Stimulated activated CD8-positive, alpha-beta memory T cell treated with anti-CD3 and anti-CD28 coated beads, Interleukin-15, amount 100 ng/mL, for 4 hours (primary cell): ENCODE measurements at places on chromosomes 7 and 10.
A peak's percentile ranks its signal among the peaks of the same experiment; 100 is the strongest.

DNA sequence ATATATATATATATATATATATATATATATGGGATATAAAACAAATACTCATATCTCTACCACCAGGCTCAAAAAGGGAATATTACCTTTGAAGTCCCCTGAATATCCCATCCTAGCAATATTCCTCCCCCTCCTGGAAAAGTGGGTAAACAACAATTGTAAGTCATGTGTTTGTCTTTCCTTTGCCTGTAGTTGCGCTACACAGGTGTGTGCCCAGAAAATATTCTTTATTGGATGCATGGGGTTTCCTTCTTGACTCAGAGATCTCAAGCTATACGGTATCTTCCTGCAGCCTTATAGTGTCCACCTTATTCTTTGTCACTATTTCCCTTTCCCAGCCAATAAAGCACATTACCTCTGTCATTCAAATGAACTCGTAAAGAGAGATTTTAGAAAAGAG is 54.2 kb downstream of the MET start:
- no peak for DNase-seq

- peak; percentile 28 for DNase-seq
Measured at GRCh38 chr10:119341459-119342301, 134.3 kb downstream of the GRK5 start.

DNA sequence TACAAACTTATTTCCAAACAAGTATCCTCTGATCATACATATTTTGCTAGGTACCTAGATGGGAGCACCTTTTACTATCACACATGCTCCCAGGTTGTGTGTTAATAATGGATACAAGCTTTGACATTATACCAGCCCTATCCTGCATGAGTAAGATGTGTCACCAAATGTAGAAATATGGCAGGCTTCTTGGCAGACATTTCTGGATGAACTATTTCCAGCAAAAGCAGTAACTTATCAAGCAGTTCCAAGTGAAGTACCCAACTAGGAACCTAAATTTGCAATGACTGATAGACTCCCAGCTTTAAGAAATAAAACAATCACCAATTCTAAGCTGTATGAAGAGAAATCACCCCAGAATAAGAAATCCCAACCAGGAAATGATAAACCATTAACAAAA is 103.7 kb upstream of the TMEM72 start:
- DNase-seq = no peak

- DNase-seq = no peak
Measured at GRCh38 chr7:157228864-157229422, 90.2 kb downstream of the UBE3C start.

GRCh38 chr7:5495581-5496375 is 72.1 kb upstream of the TNRC18 start:
- DNase-seq = no peak

GRCh38 chr7:4519819-4520520 is 162.1 kb upstream of the FOXK1 start:
- no peak for DNase-seq

DNA sequence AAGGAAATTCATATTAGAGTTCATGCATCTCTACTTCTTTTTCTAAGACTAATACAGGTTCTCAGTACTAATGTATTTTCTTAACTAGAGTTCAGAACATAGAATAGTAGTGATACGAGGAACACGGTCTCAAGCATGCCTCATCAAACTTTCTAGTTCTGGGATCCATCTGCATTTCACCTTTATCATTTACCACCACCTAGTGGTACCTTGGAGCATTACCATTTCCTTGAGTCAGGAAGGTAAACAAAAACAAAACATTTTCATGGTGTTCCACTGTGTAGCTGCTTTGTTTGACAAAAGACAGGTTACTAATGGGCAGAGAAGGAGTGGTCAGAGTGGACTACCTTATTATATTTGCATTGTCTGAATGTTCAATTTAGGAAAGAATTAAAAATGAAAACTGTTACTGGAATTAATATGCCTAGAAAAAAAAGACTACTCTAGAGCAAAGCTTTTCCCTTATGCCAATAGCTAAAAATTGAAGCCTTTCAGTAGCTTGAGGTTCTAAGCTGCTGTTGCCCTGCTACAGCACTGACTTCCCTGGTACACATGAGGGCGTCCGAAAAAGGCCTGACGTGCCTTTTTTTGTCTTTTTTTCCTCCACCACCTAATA is 44.5 kb downstream of the STARD3NL start:
- DNase-seq = no peak

DNA sequence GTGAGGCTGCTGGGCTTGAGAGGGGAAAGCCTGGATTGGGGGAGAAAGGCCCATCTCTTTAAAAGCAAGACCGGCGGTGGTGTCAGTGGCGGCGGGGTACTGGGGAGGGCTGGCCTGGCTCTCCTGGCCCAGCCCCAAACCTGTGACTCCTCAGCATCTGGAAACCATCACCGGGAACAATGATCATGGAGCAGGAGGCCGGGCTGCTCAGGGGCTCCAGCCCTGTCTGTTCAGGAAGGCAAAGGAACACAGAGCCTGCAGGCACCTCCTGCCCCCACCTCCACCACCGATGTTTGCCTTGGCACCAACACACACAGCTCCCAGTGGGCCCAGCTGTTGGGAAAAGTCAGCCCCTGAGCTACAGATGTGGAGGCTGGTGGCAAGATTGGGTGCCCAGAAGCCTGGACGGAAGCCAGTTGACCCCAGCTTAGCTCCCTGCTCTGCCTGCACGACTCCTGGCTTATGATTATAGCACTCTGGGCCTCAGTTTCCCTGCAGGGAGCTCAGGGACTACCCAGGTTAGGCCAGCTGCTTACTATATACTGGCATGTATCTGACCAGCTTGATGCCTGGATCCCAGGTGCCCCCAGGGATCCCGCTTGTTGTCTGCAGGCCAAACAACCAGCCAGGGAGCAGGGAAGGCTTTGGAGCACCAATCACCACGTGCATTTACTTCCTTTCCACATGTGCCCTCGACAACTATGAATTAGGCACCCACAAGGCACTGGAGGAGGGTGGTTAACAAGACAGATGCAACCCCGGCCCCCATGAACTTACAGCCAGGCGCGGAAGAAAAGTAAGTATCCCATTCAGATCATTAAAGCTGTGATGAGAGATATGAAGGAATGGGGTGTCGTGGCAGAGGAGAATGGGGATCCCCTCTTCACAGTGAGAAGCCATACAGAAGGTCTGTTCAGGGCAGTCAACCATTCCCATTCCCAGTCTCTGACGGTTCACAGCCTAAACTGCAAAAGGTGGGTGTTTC is 37.3 kb downstream of the ZCCHC24 start:
- DNase-seq = no peak

- no peak for DNase-seq
Measured at GRCh38 chr10:107614939-107615685, 450.6 kb upstream of the SORCS1 start.

DNA sequence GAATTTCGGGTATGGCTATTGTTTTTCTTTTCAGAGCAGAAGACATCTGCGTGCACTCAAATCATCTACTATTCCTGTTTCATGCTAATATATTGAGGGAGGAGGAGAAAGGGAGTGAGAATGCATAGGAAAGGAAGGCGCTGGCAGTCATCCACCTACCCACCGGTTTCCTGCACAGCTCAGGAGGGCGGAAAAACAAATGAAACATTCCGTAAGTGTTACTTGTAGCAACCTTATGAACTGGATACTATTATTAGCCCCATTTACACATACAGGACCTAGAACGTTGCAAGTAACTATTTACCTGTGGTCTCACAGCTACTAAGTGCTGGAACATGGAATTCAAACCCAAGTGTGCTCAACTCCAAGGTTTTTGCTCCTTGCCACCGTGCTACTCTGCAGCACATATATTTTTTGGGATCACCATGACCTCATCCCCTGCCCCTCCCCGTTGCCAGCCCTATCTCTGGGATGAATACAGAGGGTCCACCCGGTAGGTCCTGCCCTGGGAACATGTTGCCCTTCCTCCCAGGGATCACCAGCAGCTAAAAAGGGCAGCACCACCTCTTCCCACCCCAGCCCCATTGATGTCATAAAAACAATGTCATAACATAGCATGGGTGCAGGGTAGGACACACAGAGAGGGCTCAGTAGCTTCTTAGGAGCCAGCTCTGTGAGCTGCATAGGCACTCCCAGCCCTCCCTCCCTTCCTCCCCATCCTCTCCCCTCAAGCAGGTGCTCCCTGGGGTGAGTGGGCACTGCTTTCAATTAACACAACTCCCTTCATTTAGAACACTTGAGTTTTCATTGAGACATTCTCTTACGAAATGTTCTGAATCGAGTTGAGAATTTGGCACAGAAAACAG is 16.9 kb downstream of the GFRA1 start:
- DNase-seq = no peak

DNA sequence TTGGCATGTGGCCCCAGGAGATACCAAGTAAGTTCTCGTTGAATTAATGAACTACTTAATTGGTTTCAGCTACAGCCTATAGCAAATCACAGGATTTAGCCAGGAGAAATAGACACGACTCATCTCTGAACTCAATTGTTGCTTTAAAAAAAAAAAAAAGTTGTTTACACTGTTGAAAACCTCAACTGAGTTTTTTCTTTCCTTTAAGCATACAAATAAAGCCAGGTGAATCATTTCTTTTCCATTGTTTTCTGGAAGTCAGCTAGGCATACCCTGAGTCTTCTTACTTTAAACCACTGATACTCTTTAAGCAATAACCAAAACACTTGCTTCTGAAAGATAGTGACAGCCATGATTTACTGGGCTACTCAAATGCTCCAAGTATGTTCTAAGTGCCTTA is 755 bp downstream of the FRMPD2 start:
- no peak for DNase-seq

GRCh38 chr7:142717453-142717852 is 31.8 kb upstream of the PRSS1 start:
- no peak for DNase-seq

DNA sequence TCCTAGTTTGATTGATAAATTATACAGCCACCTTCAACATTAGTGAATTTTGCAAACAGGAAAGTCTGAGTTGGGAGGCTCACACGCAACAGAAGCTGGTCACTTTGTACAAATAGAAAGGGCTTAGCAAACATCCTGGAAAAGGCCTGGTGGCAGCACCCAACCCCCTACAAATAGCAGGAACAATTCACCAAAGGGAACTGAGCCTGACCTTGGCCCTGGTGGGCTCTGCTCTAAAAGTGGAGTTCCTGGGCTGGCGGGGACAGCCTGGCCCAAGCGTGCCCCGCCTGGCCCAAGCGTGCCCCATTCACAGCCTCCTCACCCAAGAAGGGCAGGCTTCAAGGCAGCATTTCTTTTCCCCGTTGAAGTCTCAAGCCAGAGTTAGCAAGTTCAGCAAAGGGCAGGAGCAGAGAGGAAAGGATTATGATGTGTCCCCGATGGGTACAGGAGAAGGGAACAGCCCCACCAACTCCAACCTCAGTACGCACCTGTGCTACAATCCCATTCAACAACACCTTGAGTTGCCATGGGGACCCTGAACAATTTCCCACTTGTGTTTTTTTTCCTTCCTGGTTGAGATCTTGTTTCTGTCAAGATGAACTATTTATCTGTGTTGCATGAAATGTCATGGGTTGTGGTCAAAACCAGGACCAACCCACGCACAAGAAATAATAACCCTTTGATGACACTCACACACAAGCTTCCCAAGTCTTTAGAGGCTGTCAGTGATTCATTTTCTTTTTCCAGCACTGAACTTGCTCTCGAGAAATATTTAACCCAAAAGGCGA is 43.4 kb downstream of the RGS10 start:
- no peak for DNase-seq

- no peak for DNase-seq
Measured at GRCh38 chr7:27125986-27126394, 4.6 kb downstream of the HOXA4 start.

DNA sequence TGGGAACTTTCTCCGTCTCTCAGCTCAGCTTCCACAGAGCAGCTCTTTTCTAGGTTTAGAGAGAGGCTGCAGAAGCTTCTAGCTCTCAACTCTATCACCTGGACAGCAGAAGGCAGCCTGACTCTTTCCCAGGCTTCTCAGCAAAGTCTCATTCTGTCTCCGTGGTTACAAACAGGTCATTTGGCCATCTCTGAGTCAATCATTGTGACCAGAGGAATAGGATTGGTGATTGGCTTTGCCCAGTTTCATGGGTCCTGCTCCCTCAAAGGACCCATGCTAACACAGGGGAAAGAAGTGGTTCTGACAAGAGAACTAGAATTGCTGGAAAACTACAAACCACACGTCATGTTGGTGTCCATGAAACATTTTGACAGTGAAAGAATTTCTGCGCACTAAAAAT is 43.6 kb downstream of the PRR15 start:
- DNase-seq = no peak

GRCh38 chr10:125190946-125191345 is 30.6 kb upstream of the CTBP2 start:
- no peak for DNase-seq

- DNase-seq = no peak
Measured at GRCh38 chr7:130397758-130398073, 17.4 kb downstream of the CPA1 start.

DNA sequence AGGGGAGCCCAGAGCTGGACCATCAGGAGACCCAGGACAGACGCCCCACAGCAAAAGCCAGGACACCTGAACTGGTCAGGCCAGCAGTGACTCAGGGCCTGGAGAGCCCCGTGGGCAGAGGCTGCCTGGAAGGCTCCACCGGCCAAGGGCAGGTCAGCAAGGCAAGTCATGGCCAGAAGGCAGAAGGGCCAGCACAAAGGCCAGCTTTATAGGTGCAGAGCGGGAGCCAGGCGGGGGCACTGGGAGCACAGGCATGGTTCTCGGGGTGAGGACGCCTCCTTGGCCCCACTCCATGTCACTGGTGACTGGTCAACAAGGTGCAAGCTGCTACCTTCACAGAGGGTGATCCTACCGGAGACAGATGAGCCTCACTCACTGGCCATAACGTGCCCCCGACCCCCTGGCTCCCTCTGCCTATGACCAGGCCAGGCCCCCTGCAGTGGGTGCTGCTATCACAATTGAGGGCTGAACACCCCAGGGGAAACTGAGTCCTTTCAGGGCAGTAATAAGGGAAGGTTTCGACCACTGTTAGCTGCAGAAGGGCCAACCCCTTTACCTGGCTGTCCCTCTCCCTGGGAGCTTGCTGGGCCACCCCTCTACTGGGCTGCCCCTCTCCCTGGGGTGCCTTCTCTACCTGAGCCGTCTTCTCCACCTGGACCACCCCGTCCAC is 317.4 kb downstream of the PTPRN2 start:
- no peak for DNase-seq

DNA sequence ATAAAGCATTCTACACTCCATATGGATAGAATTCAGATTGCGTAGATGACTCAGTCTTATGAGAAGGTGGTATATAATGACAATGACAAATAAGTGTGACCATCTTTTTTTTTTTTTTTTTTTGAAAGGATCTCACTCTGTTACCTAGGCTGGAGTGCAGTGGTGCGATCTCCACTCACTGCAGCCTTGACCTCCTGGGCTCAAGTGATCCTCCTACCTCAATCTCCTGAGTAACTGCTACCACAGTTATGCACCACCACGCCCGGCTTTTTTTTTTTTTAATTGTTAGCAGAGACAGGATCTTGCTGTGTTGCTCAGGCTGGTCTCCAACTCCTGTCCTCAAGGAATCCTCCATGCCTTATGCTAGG is 43.2 kb upstream of the NRP1 start:
- no peak for DNase-seq

- DNase-seq = no peak
Measured at GRCh38 chr7:120304674-120305073, 31.7 kb downstream of the KCND2 start.

DNA sequence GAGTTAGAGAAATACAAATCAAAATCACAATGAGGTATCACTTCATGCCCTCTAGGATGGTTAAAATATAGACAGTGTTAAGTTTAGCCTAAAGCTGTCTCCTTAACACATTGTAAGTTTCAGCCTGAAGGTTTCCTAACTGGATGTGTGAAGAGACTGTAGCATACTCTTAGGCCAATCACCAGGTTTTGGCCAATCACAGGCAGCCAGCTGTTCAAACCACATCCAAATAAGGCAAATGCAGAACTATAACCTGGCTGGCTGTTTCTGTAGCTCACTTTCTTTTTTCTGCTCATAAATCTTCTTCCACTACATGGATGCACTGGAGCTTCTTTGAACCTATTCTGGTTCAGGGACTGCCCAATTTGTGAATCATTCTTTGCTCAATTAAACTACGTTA is 19.7 kb downstream of the ESYT2 start:
- DNase-seq = no peak
